ENCODE measurements at places on chromosomes 1 and 21.

DNA sequence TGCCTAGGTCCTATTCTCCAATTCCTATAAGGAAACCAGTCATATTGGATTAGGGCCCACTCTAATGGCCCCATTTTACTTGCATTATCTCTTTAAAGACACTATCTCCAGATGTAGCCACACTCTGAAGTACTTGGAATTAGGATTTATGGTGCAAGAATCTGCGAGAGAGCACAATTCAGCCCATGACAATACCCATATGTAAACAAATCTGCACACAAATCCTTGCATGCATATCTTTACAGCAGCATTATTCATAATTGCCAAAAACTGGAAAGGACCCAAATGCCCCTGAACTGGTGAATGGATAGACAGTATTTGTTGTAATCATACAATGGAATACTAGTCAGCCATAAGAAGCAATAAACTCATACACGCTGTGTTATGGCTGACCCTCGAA lies 229.8 kb upstream of the ADAMTS5 start:
- no peak for DNase-seq

GRCh38 chr21:27807596-27807995 lies 840.7 kb upstream of the ADAMTS5 start:
- DNase-seq: no peak

GRCh38 chr1:184627007-184627341 lies 127.7 kb downstream of the EDEM3 start:
- no peak for DNase-seq

DNA sequence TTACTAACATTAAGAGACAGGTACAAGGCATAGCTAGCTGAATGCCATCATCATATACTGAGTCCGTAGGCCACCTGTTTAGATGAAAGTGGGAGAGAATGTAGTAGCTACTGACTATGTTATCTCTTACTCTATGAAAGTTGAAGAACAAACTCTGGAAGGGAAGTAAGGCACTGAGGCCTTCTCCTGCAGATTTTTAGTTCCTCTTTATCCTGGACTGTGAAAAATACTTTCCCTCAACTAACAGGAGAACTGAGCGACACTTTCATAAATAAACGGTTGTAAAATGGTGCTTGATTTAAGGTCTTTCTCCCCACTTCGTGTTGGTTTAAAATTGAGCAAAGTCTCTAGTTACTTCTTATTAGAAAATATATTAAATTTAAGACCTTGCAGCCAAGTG lies 101.9 kb downstream of the FNBP1L start:
- no peak for DNase-seq

DNA sequence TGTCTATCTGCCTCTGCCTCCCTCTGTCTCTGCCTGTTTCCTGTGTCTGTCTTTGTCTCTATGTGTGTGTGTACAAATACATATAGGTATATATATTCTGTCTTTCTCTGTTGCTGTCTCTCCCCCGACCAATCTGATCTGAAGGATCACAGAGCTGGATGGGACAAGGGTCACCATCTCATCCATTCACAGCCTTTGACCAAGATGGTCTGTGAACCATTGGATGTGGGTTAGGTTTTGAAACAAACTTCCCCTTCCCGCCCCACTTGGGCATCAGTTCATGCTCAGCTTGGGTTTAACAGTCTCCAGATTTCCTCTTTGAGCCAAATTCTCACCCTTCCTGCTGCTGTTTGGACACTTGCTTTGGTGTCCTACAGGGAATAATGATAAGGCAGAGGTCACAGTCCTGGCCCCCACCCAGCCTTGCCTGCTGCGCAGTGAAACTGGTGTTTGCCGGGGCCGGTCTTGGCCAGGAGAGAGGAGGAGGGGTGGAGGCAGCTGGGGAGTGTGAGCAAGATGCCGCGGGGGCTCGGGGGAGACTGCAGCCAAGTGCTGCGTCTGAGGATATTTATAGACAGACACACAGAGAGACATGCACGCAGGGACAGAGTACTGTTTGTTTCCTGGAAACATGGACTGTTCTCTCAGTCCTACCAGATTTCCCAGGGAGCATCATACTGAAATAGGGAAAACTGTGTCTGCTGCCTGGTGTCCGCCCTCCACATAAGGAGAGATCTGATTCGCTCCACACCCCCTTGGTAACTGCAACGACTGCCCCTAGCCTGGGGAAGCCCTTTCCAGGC lies 27.0 kb upstream of the BTG2 start:
- DNase-seq: peak; percentile 97

DNA sequence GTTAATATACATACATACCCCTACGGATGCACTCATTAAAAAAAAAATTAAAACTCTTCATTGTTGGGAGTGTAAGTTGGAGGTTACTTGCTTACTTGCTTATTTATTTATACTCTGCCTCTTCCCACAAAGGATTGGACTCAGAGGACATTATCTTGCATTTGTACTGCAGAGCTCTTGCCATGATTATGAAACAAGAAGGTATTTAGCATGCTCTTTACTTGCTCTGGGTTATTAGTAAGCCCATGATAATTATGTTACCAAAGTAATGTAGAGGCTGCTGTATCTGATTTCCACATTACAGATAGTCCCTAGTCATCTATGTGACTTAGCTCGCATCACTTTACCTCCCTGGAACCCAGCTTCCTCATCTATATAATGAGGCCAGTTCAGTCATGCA lies 355.1 kb upstream of the PTBP2 start:
- DNase-seq: no peak

GRCh38 chr1:31759298-31760023 lies 4.7 kb downstream of the ADGRB2 start:
- DNase-seq: no peak

DNA sequence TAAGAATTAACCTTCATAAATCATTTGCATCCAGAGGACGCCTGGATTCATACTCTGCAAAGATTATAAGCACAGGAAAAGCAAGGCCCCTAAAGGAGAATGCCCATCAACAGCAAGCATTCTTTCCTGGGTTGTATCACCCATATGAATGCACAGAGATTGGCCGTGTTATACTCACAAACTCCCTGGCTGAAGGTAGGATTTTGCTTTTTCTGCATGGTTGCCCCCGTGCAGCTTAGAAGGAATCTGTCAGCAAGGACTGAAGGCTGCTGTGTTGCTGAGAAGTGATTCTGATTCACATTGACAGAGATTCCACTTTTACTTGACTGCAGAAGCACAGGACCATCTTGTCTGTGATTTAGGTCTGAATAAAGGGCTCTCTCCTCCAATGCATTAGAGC lies 283.0 kb downstream of the LRRIQ3 start:
- DNase-seq: no peak

DNA sequence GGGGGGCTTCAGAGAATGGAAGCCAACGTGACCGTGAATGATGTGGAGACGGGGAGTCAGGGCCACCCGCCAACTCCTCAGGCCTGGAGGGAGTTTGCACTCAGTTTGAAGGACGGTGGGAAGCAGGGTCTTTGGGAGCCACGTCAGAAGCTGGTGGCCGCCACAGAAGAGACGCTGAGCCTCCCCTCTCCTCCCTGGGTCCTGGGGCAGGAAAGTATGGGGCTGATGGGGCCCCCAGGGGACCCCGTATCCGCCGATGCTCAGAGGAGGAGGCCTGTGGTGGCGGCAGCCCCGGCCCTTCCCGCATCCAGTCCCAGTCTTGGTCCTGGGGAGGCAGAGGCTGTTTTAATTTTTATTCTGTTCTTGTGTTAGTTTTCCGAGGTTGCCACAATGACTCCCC lies 188.6 kb upstream of the C1orf174 start:
- DNase-seq: no peak

DNA sequence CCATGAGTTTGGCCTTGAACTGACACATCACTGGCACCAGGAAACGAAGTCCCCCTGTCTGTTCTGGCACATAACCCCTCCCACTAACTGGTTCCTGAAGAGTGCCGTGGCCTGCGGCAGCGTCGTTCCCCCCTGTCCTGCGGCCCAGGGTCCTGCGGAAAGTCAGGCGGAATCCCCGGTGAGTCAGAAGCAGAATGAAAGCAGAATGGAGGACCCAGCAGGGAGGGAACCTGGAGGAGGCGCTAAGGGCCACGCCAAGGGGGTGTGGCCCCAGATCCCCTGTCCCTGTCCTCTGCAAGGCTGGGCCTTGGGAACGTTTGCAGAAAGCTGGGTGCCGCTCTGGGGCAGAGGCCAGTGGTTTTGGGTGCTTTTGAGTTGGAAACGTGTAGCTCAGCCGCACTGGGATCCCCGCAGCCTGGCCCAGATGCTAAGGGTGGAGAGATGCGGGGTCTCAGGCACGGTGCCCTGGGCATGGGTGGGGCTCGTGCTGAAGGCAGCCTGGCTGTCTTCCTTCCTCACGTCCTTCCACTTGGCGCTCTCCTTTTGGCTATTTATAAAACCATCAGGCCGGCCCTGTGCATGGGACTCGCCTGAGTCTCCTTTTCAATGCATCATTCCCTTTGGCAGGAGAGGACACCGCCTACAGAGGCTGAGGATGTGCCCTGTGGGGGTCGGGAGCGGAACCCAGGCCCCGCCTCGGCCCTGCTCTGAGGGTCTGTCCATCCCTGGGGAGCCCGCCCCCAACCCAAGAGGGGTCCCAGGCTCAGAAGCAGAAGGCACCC lies 36.2 kb downstream of the TP73 start:
- no peak for DNase-seq

- DNase-seq: no peak
These were observed 54.8 kb downstream of the FOXO6 start for GRCh38 chr1:41416081-41416480.

DNA sequence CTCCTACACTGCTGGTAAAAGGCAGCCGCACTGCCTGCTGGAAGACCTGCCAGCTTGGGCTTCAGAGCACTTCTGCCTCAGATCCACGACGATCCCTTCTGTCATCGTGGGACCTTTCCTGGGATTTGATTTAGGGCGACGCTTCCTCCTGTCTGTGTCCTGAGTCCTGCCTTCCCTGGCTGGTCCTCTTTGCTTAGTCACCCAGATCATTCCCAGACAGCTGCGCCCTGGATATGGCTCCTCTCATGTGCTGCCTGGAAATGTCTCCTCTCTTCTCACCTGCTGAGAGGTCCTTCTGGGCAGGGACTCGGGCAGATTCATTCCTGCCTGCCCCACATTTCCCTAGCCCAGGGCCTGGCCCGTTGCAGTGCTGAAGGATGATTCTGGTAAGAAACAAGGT lies 72.4 kb upstream of the POU3F1 start:
- DNase-seq: no peak

- no peak for DNase-seq
These were observed 16.7 kb downstream of the LURAP1 start for GRCh38 chr1:46219551-46220520.

DNA sequence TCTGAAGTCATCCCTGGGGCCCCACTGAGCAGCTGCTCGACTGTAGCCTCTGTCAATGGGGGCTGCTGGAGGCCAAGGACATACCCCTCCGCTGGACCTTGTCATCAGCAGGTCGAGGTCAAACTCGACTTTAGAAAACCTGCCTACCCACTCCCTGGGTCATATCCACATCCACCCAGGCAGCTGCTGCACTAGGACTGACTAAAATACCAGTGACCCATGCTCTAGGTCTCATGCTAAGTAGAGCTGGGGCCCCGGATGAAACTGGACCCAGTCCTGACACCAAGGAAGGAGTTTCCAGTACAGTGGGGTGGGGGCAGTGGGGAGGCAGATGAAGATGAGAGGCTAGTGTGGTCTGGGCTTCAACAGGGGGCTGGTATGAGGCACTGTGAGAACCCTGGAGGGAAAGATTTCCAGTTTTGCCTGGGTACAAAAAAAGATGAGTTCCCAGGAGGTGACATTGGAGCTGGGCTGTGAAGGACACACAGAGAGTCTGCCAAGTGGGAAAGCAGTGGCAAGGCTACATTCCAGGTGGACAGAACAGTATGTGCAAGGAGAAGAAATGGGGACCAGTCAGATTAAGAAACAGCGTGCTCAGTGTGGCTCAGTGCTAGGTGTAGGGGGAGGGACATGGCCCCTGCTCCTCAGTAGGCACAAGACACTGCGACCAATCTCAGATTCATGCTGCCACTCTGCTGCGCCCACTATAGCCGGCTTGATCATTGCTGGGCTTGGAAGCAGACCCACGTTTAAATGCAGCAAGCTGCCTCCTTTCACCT lies 12.4 kb downstream of the SLC2A1 start:
- no peak for DNase-seq

- DNase-seq: no peak
These were observed 72.9 kb upstream of the COL24A1 start for GRCh38 chr1:86229405-86229975.

DNA sequence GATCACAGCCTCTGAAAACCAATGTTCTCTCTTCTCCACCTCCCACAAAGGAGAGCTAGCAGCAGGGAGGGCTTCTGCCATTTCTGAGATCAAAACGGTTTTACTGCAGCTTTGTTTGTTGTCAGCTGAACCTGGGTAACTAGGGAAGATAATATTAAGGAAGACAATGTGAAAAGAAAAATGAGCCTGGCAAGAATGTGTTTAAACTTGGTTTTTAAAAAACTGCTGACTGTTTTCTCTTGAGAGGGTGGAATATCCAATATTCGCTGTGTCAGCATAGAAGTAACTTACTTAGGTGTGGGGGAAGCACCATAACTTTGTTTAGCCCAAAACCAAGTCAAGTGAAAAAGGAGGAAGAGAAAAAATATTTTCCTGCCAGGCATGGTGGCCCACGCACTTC lies 35.8 kb upstream of the TDRD10 start:
- no peak for DNase-seq

DNA sequence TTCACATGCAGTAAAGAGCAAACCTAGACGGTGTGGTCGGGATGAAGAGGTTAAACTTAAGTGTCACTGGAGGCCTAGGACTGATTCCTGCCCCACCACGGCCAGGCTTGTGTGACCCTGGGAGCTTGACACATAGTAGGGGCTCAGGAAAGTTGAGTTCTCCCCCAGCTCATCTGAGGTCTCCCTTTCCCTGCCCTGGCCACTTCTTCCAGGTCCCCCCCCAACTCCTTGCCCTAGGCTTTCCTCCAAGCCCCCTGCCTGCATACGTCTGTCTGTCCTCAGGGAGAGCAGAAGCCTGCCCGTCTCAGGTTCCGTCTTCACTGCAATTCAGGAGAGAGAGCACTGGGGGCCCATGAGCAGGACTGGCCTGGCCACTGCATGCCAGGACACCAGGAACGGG lies 225.8 kb downstream of the PTPRU start:
- no peak for DNase-seq

- DNase-seq: peak; percentile 32
These were observed 10.4 kb downstream of the EMC1 start for GRCh38 chr1:19240673-19241538.

DNA sequence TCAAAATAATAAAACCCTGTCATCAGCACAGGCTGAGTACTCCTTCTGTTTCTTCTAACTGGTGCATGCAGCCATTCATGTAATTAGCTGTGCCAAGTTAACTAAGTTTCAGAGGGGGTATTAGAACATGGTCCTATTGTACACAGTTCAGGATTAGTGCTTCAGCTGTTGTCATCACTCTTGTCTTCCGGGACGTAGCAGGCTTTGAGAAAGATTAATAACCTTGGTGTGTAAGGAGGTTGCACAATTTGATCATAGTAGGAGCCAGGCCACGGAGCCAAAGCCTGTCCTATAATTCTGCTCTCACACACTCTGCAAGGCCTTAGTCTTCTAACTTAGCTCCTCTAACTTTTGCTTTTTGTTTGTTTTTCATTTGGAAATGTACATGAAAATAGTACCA lies 44.7 kb downstream of the PTGFRN start:
- DNase-seq: no peak

- peak; percentile 28 for DNase-seq
These were observed 7.8 kb downstream of the CAPZB start for GRCh38 chr1:19477284-19478249.
